ENCODE measurements at places on chromosomes 6 and 20.

- no peak for DNase-seq
These were observed 260.0 kb downstream of the ERMARD start for GRCh38 chr6:170011204-170012036.

DNA sequence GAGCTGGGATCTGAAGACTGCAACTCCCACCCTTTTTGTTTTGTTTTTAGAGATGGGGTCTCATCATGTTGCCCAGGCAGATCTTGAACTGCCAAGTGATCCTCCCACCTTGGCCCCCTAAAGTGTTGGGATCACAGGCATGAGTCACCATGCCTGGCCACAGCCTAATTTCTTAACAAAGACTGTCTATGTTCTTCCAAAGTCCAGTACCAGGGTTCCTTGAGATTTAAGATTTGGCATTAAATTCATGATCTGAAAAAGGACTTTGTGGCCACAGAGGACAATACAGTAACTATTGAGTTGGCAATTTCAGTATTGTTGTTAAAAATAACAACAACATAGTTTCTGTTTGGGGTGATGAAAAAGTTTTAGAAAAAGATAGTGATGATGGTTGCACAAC is 28.7 kb upstream of the BEND3 start:
- DNase-seq = no peak

- no peak for DNase-seq
These were observed 51.3 kb downstream of the VSTM2L start for GRCh38 chr20:37954190-37954589.

GRCh38 chr20:59729506-59729905 is 125.2 kb downstream of the PHACTR3 start:
- no peak for DNase-seq

- DNase-seq = peak; percentile 91
These were observed 11.9 kb upstream of the TMEM170B start for GRCh38 chr6:11525468-11526155.

DNA sequence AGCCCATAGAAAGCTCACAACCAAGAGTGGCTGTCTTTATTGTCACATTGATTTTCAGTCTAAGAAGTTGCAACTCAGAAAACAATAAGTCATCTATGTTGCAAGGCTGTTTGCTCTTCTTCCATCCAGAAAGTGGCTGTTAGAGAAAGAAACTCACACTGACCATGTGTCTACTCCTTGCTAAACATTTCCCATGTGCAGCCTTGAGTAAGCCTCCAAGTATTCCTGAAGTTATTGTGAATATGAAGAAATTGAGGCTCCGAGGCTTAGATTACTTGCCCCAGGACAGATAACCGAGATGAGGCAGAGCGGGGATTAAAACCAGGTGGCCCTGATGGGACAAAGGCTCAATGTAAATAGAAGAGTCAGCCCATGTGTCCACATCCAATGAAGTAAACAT is 105.0 kb downstream of the SPTLC3 start:
- DNase-seq = peak; percentile 47

DNA sequence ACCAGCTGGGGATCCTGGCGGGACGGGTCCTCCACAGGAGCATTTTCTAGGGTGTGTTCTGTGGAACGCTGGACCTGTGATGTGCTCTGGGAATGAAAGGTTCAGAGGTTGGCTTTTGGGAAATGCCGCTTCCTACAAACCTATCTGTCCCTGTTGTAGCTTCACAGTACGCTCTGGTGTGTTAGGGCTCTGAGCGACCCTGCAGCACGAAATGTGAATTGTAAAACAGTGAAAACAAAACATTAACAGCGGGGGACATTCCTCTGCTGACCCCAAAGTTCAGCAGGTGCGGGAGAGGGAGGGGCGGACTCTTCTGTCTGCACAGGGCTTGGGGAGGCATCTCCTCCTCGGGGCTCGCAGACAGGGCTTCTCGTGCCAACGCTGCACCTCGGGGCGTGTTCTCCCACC is 155.9 kb downstream of the NRN1 start:
- DNase-seq = no peak

- DNase-seq = no peak
These were observed 38.3 kb upstream of the SCML4 start for GRCh38 chr6:107862383-107862782.

DNA sequence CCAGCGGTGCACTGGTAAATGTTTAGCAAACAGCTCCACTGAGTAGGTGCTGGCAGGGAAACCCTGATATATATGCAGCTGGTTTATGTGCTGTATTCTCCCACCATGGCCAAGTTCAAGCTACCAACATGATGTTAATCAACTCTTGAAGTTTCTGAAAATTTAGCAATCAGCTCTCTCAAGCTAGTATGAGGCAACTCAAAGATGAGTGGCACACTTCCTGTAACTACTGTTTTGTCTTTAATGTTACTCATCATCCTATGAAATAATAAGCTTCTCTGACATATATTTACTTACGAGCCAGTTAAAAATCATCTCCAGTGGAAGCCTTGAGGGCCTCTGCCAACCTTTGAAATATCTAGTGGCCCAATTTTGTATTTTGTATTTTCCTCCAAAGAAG is 54.7 kb downstream of the TRMT6 start:
- DNase-seq = no peak

DNA sequence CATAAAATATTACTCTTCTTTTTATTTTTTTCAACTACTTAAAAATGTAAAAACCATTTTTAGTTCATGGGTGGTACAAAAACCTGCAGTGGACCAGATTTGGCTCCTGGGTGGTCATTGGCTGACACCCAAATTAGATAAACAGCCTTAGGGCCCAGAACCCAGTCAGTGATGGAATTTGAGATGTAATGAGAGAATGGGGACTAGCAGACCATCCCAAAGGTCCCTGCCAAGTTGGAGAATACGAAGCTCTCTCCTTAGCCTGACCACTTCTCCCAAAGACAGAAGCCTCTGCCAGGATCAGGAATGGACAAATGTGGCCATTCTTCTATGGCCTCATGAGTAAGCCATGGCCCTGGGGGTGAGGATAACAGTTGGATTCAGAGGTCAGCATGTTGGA is 194.7 kb downstream of the NFATC2 start:
- DNase-seq = no peak

Data from AG09309 (cell line).